ENCODE measurements at places on chromosomes 13 and 19. TPM values are rescaled to one million over a fixed set of nuclear protein-coding genes. Genes with fewer than 3 reads are reported as not detected.

LMTK3 gene
- 15.9 TPM for total RNA-seq

HSPB6 gene
- 1.4 TPM for total RNA-seq

ZNF562 gene
- total RNA-seq: 23.1 TPM

CEACAM7 gene
- total RNA-seq: 0.21 TPM

TUBA3C gene
- not detected for total RNA-seq

SIGLEC9 gene
- total RNA-seq: not detected

CDKN2D gene
- 2.1 TPM for total RNA-seq

KLF1 gene
- 0.89 TPM for total RNA-seq

CALR3 gene
- total RNA-seq: 0.50 TPM

- DNase-seq: no peak
Measured at GRCh38 chr19:47186446-47187334, 44.3 kb downstream of the BBC3 start.

DNA sequence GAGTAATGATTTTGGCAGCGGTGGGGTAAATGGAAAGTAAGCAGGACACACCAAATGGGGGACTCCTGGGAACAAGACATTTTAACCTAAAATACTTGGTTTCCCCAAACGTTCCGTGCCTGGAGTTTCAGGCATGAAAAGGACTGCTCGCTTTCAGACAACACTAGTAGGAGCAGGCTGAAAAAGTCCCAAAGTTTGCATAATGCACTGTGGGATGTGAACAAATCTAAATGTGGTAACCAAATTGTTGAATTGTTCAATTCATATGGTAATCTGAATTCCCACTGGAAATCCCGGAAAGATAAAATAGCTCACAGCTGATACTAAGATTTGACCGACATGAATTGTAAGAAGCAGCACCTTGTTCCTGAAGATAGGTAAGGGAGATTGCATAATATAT, 467.2 kb upstream of the ARGLU1 start:
- no peak for DNase-seq

- DNase-seq: peak; percentile 50
Measured at GRCh38 chr19:17654993-17655392, 33.2 kb downstream of the UNC13A start.

GRCh38 chr13:78650717-78651083, 8.3 kb downstream of the OBI1 start:
- DNase-seq: no peak

DNA sequence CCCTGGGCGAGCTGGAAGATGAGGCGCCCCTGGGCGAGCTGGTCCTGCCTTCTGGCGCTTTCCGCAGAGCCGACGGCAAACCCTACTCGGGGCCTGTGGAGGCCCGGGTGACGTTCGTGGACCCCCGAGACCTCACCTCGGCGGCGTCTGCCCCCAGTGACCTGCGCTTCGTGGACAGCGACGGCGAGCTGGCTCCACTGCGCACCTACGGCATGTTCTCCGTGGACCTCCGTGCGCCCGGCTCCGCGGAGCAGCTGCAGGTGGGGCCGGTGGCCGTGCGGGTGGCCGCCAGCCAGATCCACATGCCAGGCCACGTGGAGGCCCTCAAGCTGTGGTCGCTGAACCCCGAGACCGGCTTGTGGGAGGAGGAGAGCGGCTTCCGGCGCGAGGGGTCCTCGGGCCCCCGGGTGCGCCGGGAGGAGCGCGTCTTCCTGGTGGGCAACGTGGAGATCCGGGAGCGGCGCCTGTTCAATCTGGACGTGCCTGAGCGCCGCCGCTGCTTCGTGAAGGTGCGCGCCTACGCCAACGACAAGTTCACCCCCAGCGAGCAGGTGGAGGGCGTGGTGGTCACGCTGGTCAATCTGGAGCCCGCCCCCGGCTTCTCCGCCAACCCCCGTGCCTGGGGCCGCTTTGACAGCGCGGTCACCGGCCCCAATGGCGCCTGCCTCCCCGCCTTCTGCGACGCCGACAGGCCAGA, 6.3 kb downstream of the CILP2 start:
- no peak for DNase-seq

DNA sequence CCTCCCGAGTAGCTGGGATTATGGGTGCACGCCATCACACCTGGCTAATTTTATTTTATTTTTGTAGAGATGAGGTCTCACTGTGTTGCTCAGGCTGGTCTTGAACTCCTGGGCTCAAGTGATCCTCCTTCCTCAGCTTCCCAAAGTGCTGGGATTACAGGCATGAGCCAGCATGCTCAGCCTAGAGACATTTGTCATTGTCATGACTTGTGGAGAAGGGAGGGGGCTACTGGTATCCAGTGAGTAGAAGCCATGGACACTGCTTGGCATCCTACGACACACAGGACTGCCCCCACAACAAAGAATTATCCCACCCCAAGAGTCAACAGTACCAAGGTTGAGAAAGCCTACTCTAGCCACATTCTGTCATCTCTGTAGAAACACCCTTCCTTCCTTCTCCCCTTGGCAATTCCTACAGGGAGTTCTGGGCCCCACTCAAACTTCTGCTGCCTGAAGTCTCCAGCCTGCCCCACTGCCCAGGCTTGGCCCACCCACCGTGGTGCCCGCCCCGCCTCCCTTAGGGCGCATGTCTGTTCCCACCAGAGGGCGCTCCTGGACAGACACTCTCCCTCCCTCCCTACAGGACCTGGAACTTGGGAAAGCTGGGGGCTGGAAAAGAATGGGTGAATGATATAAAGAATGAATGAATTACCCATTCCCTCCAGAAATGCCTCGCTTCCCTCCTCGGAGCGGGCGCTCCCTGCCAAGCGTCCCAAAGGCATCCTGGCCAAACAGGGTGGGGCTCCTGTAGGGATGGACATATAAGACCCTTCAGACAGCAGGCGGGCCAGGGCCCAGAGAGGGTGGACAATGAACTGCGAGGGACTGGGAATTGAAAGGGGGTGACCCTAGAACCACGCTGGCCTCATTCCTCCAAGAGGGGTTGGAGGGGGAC, 5.5 kb upstream of the EMP3 start:
- DNase-seq: peak; percentile 94

DNA sequence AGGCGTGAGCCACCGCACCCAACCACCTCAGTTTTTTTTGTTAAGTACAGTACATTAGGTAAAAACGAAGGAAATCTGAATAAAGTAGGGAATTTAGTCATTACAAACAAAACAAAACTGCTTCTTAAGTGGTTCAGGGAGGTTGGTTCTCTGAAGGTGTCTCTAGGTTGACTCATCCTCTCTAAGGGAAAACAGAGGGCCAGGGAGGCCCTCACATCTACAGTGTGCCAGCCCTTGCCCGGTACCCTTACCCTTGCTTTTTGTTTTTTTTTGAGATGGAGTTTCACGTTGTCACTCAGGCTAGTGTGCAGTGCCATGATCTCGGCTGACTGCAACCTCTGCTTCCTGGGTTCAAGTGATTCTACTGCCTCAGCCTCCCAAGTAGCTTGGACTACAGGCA, 17.2 kb upstream of the JUND start:
- no peak for DNase-seq

DNA sequence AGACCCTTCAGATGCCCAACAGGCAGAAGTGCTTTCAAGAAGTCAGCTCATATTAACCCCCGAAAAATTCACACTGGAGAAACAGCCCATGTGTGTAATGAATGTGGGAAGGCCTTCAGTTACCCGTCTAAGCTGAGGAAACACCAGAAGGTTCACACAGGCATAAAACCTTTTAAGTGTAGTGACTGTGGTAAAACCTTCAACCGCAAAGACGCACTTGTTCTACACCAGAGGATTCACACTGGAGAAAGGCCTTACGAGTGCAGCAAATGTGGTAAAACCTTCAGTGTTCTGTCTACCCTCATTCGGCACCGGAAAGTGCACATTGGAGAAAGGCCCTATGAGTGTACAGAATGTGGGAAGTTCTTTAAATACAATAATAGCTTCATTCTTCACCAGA, 8.6 kb downstream of the ZNF584 start:
- DNase-seq: no peak

GRCh38 chr19:32498648-32499200, 82.3 kb upstream of the PDCD5 start:
- DNase-seq: no peak

- DNase-seq: peak; percentile 91
Measured at GRCh38 chr19:12757544-12758274, 6.1 kb downstream of the BEST2 start.

DNA sequence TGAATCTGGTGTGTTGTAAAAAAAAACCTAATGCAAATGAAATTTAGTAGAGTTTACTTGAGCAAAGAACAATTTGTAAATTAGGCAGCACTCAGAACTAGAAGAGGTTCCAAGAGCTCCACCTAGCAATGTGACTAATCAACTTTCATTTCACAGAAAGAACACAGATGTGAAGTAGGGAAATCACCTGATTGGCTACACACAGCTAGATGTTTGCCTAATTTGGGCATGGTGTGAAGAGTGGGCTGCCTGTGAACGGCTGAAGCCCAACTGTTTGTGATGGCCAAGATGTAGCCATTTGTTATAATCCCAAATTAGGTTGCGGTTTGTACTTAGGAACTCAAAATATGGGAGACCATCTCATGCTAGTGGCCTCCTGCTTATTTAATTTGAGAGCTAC, 724.4 kb upstream of the SLITRK5 start:
- no peak for DNase-seq

DNA sequence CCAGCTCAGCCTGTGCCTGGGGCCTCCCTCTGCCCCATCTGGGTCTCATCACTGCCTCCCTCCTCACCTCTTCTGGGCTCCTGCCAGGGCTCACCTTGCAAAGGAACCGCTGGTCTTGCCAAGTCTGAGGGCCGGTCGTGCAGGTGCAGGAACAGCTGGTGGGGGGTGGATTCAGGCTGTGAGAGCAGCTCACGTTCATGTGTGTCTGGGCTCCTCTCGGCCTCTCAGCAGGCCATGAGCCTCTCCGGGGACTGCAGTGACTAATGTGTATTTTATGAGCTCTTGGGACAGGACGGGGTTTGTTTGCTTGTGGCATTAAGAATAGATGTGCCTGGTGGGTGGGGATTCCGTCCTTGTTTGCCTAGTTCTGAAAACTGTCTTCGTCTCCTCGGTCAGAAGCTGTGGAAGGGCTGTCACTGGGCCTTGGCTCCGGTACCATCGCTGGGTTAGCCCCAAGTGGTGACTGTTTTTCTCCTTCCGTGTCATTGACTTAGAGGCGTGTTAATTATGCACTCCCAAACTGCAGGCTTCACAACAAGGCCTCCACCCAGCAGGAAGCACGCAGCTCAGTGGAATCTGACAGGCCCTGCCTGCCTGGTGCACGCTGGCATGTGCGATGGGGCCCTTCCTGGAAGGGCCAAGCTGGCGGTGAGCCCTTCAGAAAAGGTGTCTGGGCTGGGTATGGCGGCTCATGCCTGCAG, 77.6 kb downstream of the KDM4B start:
- no peak for DNase-seq

- peak; percentile 34 for DNase-seq
Measured at GRCh38 chr13:69565334-69565733, 542.3 kb upstream of the ATXN8OS start.

GRCh38 chr13:77353995-77354394, 27.1 kb upstream of the MYCBP2 start:
- DNase-seq: no peak
